Progenitor cell of endocrine pancreas (in vitro differentiated cells): ENCODE measurements at places on chromosomes 12 and 14. TPM values are rescaled to one million over a fixed set of nuclear protein-coding genes. Genes with fewer than 3 reads are reported as not detected.

GRCh38 chr12:116171549-116171948 is 105.9 kb downstream of the MED13L start:
- no peak for DNase-seq

DNA sequence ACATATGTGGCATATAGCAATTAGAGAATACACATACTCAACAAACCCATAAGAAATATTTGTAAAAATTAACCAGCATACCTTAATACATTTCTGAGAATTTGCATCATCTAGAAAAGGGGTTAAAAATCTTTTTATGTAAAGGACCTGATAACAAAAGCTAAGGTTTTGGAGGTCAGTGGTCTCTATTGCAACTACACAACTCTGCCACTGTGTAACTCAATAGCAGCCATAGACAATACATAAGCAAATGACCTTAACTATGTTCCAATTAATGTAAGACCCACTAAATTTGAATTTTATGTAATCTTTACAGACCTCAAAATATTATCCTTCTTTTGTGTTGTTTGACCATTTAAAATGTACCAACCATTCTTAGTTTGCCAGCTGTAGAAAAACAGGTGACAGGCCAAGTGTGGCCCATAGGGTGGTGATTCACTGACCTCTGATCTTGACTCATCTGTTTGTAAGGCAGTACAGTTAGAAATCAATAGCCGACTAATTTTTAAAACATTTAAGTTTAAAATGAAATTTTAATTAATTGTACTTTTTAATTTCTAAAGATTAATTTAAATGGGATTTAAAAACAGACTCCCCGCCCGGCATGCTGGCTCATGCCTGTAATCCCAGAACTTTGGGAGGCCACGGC is 7.4 kb upstream of the EPS8 start:
- no peak for DNase-seq

DNA sequence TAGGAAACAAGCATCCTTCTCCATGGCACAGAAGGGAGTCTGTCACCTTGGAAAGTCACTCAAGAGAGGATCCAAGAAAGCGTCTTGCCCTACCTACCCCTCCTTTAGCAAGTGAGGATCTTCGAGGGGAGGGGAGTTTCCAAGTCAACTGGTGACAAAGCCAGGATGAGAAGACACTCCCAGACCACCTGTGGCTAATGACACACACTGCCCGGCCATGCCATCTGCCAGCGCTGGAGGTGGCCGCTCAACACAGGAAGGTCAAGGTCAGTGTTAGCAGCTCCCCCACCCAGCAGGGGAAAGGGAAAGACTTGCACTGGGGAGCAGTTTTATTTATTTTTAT is 41.3 kb downstream of the ELK3 start:
- no peak for DNase-seq

DNA sequence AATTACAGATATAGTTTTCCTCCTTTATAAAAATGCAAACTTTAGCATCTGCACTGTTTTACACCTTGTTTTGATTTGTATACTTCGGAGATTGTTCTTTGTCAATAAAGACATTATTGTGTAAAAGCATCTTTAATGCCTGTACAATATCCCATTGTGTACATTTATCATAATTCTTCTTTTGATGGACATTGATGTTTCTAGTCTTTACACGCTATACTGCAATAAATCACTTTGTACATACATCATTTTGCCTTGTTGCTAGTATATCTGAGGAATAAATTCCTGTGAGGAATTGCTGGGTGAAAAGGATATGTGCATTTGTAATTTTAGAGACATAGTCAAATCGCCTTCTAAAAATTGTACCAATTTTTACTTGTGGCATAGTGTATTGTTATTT is 30.4 kb downstream of the WDR20 start:
- no peak for DNase-seq

GRCh38 chr12:7130701-7131501 is 730 bp downstream of the CLSTN3 start:
- peak; percentile 60 for DNase-seq

NAV3 gene
- total RNA-seq, result 11.5 and 11.7 TPM in 2 replicates

GRCh38 chr14:104935955-104936354 is 11.3 kb downstream of the PLD4 start:
- no peak for DNase-seq

DNA sequence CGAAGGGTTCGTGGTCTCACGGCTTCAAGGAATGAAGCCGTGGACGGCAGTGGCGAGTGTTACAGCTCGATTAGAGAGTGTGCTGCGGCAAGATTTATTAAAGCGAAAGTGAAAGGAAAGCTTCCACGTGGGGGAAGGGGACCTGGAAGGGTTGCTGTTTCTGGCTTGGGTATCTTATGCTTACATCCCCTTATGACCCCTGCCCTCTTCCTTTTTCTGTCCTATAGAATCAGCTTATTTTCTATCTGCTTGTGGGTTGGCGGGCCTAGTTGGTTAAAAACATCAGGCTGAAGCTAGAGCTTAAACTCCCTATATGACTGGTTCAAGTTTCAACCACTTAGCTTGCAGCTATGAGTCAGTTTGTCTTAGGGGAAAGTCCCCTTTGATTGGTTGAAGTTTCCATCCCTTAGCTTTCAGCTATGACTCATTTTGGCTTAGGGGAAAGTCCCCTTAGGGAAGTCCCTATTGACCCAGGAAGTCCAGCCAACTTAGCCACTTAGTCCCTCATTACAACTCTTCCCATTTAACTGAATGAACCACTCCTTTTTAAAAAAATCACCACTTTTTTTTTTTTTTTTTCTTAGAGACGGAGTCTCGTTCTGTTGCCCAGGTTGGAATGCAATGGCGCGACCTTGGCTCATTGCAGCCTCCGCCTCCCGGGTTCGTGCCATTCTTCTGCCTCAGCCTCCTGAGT is 1494.7 kb upstream of the TMEM132C start:
- DNase-seq, result no peak

GRCh38 chr12:11711651-11712327 is 62.3 kb downstream of the ETV6 start:
- no peak for DNase-seq

FAIM2 gene
- total RNA-seq, result not detected in 2 replicates

HOXC10 gene
- total RNA-seq, result not detected in 2 replicates

DNA sequence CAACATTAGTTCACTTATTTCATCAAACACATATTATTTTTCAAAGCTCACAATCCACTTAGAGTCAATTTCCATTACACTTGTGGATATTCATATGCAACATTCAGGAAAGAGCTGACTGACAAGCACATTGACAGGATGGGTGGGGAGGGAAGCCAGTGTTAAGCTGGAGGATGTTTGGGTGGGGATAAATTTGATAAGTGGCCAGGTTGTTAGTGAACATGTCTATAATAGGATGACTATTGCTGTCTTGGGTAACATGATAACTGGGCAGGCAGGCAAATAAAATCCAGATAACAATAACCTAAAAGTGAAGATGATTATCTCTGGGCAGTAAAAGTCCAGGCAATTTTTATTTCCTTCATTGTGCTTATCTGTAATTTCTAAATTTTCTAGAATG is 73.8 kb upstream of the OSBPL8 start:
- no peak for DNase-seq

GRCh38 chr12:116537101-116537904 is 21.9 kb upstream of the MAP1LC3B2 start:
- DNase-seq, result no peak

POTEM gene
- total RNA-seq, result not detected in 2 replicates

DNA sequence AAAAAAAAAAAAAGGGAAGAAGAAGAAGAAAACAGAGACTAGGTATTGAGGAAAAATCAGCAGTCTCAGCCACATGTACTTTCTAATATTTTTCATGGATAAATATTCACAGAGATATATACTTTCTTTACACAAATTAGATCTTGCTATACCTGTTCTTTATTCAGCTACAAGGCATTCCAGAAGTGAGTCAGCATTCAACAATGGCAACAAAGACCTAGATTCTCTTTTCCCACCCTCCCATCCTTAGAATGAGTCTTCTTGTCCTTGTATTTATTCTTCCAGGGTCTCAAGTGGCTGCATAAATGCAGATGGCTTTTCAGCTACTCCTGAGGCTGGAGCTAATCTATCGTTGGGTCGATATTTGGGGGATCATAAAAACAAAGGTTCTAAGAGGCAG is 93.0 kb downstream of the NT5DC3 start:
- no peak for DNase-seq

SERPINA4 gene
- 5.9 and 7.3 TPM in 2 replicates for total RNA-seq

- DNase-seq, result no peak
These were observed 30.7 kb upstream of the FOS start for GRCh38 chr14:75247939-75248338.

DNA sequence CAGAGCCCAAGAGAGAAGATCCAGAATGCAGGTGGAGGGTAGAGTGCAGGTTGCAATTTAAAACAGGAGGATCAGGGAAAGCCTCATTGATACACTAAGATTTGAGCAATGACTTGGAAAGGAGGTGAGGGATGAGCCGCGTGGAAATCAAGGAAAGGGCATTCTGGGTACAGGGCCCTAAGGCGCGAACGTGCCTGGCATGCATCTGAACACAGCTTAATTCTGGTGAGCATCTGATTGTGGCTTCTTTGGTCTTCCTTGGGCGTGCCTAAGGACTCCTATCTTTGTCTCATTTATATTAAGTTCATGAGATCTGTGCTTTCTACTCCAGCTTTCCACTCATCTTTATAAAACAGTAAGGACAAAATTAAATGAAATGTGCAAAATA is 79.3 kb downstream of the NTF3 start:
- DNase-seq, result no peak

LRRC9 gene
- total RNA-seq, result 3.2 and 3.7 TPM in 2 replicates

- no peak for DNase-seq
These were observed 56.3 kb downstream of the CCDC88C start for GRCh38 chr14:91361233-91361811.

GAS2L3 gene
- total RNA-seq, result 55.1 and 56.8 TPM in 2 replicates

RASSF9 gene
- 3.3 and 4.0 TPM in 2 replicates for total RNA-seq

DNA sequence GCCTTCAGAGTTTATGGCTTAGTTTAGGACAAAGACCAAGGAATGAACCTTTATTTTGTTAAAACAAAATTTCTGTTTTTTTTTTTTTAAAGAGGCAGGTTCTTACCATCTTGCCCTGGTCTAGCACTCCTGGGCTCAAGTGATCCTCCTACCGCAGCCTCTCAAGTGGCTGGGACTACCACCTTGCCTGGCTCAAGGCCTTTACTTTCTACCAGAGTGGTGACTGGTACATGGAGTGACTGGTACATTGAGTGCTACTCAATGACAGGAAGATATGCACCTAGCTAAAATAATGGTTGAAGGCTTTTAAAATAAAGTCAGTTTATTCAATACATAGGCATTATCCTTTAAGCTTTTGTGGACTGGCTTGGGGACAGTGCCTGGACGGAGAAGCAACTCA is 32.6 kb downstream of the PRICKLE1 start:
- no peak for DNase-seq

SYT1 gene
- 4.2 and 4.3 TPM in 2 replicates for total RNA-seq

DNA sequence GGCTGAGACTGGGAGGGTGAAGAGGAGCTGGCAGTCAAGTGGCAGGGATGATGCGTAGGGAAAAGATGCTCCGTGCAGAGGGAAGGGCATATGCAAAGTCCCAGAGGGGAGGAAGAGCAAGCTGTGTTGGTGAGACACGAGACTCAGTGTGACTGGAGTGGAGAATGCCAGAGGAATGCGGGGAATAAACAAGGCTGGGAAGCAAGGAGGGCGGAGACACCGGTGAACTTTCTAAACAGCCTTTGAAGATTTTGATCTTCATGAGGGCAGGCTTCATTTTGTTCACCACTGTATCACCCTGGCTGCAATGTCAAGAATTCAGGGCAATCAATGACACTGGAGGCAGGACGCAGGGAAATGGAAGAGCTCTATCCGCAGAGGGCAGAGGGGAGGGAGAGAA is 535.8 kb downstream of the FUT8 start:
- no peak for DNase-seq

DNA sequence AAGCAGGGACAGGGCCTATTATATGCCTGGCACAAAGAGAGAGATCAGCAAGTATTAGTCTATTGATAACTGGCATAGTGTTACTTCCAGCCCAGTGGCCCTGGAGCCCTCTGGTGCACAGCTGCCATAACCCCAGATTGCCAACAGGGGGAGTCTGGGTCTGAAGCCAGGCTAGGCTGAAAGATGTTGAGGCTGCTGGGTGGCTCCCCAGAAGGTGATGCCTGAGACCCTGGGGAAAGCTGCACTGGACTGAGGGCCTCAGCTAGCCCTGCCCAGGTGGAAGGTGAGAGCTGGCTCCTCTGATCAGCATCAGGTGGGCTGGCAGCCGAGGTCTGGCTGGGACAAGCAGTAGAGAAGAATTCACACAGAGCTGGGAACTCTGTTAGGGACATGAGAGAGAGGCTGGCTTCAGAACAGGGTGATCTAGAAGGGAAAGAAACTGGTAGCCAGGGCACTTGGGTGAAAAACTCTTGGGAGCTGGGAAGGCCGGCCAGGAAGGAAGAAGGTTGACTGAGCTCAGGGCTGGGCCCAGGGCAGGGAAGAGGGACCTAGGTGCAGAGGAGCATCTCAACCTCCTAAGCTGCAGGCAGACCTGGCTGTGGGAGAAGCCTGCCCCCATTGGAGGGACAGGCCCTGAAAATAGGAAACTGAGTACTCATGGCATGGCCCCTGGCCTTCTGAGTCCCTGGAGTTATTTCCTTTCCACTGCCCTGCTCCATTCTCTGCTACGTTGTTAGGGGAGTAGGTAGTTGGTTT is 3.9 kb downstream of the GZMH start:
- no peak for DNase-seq

DNA sequence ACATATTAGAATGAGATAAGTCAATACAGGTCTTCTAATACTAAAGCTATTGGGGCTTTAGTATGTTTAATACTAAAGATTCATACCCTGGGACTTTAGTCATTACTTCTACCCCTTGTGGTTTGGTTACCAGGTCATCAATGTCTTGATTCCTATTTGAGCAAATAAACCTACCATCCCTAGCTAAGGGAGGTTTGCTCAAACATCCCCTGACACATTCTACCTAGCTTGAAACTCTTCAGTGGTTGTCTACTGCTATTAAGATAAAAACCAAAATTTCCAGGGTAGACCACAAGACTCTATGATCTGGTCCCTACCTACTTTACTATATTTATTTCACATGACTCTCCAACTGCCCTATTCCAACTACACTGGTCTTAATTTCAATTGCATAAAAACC is 7.3 kb upstream of the C2CD5 start:
- no peak for DNase-seq

DNA sequence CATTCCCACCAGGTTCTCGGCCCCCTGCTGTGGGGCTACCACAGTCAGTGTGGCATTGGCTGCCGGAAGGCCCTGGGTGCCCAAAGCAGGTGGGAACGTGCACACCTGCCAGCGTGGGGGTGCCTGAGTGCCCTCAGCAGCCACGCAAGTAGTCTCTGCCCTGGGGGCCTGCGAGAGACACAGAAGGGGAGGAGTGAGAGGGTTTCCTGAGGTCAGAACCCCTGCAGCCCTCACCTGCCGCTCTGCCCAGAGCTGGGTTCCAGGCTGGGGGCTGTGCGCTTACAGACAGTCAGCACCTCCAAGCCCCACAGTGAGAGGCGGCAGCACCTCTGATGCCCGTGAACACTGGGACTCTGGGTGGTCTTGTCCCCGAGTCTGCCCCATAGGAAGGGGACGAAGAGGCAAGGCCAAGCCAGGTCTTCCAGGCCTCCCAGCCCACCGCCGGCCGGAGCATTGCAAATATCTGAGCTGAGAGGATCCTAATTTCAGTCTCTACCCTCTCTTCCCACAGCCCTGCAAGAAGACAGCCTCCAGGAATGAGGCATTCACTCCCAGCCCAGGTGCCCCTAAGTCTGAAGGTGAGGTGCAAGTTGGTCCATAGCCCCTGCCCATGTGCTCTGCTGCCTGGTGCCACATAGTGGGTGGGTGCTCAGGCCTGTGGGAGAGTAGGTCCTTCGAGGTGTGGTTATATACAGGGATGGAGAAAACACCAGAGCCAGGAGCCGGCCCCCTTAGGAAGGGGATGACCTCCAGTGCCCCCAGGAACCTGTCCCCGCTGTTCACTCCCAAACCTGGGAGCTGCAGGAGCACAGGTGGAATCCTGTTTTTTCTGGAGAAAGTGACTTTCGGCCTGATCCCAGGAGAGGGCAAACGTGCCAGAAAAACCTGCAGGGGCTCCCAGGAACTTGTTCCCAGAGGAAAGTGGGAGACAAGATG is 291.1 kb upstream of the RTL1 start:
- DNase-seq, result no peak

LRRC10 gene
- not detected in 2 replicates for total RNA-seq
